ENCODE measurements at places on chromosomes 5 and 9.

DNA sequence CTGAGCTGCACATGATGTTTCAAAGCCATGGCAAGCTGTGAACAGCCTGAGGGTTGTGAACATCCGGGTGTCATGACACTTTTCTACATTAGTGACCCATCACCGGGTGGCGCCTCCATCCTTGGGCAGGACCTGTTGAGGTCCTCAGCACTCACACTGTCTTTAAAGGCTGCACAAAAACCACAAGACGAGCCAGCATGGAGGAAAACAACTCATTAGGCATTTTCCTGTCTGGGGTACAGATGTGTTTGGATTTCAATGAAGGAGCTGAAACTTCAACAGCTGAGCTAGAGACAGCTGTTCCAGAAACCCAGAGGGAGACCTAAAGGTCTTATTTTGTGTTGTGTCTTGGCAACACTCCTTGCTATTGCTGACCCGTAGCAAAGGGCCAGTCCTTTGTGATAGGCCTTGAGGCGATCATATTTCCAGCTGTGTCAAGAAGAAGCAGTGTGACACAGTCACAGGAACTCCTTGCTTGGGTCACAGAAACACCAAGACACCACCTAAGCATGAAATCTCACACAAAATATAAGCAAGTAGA is 151.8 kb upstream of the VLDLR start:
- no peak for DNase-seq

DNA sequence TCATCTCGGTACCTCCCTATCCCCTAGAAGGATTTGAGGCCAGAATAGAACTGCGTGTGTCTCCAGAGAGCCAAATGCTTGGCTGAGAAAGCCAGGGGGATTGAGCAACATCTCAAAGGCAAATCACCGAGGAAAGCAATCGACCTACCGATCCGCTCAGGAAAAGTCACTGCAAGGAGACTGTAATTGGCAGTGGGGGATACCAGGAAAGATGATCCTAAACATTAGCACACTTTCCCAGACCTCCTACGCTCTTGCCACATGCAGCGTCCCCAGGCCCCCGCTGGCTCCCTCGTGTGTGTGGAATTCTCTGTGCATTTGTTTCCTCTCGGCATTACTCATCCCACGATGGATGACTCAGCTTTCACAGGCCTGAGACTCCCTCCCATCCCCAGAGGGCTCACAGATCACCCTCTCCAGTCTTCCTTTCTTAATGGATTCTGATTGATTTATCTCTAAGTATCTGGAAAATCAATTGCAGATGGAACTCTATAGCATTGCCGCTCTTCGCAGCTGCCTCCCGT is 82.2 kb upstream of the ICE1 start:
- DNase-seq, result no peak

- DNase-seq, result no peak
These were observed 309.4 kb downstream of the KDM4C start for GRCh38 chr9:7067169-7067568.

- no peak for DNase-seq
These were observed 56.7 kb downstream of the HSPA4 start for GRCh38 chr5:133108481-133108921.

GRCh38 chr5:172533058-172533398 is 78.7 kb upstream of the SH3PXD2B start:
- DNase-seq, result no peak

DNA sequence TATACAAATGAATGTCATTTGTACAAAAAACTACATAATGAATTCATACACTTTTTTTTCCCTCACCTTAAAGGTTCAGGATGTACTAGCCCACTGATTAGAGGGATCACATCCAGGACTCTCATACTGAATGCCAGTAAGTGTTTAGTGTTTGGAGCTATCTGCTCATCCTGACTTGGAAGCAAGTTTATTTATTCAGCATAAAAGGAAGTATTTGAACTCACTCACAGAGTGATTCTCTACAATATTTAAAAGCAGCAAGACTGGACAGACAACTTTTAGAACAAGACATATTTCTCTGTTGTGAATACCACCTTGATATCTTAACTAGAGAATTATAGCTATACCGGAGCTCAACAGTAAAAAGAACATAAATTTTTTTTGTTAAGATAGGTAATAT is 14.8 kb upstream of the IQGAP2 start:
- no peak for DNase-seq

GRCh38 chr5:24854850-24855249 is 210.1 kb upstream of the CDH10 start:
- no peak for DNase-seq

- no peak for DNase-seq
These were observed 64.6 kb upstream of the FCN1 start for GRCh38 chr9:134982311-134982710.

GRCh38 chr9:89634995-89635742 is 30.4 kb downstream of the GADD45G start:
- peak; percentile 49 for DNase-seq

GRCh38 chr5:1526190-1526631 is 2.5 kb upstream of the LPCAT1 start:
- DNase-seq, result no peak

DNA sequence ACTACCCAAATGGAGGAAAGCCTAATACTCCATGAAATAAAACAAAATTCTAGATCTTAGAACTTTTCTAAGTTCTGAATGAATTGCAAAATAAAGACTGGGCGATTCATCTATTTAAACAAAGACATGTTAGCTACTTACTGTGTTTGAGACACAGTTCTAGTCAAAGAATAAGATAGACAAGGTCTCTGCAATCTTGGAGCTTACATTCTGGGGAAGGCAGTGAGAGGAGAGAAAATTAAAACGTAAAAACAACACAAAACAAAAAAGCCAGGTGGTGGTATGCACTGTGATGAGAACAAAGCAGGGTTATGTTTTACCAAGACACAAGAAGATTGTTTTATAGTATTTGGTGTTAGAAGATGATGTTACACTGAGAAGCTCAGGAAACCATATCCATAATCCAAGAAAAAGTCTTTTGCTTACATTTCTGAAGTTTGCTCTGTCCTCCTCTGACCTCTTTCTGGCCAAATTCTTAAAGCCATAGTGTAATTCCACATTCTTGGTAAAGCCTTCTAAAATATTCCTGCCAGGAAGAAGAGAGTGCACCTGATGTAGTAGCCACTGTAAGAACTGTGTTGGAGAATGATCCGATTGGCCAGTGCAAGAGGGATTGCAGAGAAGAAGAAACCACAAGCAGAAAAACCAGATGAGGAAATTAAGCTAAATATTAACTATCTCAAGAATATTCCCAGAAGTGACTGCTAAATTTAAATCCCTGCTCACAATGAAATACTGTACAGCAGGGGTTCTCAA is 218.4 kb downstream of the PCSK1 start:
- no peak for DNase-seq

- DNase-seq, result no peak
These were observed 4.8 kb upstream of the NRARP start for GRCh38 chr9:137306850-137307254.

DNA sequence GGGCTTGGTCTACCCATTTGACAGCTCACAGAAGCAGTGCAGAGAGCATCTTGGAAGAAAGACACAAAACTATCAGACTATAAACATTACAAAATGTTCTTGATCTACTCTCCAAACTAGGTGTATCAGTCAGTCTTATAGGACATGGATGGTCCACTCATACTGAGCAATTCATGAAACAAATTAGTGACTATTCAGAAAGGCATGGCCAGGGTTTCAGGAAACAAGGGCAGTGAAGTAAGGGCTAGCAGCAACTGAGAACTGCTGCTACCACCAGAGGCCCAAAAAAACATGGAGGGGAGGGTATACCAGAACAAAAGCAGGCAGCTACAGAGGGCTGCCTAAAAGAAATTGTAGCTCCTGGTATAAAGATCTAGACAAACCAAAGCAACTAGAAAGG is 287.0 kb downstream of the PIK3R1 start:
- DNase-seq, result no peak

GRCh38 chr5:7018198-7018597 is 305.0 kb downstream of the TENT4A start:
- DNase-seq, result no peak

- DNase-seq, result no peak
These were observed 439.1 kb downstream of the DMAC1 start for GRCh38 chr9:7360513-7360912.

GRCh38 chr5:116553366-116553765 is 21.3 kb downstream of the SEMA6A start:
- no peak for DNase-seq

GRCh38 chr5:178460598-178460997 is 129.6 kb downstream of the COL23A1 start:
- no peak for DNase-seq

DNA sequence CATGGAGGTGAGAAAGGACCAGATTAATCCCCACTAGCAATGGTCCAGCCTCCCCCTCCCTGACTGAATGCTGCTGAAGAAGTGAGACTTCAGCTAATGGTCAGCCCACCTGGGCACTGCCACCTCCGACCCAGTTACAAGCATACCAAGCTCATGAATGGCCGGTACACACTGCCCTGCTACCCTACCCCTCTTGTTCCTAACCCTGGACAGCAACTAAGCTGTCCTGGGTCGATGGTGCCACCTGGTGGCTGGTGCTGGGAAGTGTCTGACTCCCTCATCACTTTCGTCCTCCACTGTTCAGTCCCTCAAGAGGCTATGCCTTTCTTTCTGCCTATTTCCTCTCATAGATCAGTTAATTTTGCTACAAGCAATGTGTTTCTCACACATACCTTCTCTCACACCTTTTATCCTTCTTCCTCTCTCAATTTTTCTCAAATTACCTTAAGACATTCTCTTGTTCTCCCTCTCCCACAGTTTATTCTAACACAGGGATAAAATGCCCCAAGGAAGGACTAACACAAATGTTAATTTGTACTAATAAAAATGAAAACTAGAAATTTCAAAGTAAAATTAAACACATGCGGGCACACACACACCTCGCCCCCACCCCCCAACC is 42.4 kb downstream of the PAX5 start:
- no peak for DNase-seq

- no peak for DNase-seq
These were observed 83.7 kb downstream of the SERINC5 start for GRCh38 chr5:80172067-80172695.

DNA sequence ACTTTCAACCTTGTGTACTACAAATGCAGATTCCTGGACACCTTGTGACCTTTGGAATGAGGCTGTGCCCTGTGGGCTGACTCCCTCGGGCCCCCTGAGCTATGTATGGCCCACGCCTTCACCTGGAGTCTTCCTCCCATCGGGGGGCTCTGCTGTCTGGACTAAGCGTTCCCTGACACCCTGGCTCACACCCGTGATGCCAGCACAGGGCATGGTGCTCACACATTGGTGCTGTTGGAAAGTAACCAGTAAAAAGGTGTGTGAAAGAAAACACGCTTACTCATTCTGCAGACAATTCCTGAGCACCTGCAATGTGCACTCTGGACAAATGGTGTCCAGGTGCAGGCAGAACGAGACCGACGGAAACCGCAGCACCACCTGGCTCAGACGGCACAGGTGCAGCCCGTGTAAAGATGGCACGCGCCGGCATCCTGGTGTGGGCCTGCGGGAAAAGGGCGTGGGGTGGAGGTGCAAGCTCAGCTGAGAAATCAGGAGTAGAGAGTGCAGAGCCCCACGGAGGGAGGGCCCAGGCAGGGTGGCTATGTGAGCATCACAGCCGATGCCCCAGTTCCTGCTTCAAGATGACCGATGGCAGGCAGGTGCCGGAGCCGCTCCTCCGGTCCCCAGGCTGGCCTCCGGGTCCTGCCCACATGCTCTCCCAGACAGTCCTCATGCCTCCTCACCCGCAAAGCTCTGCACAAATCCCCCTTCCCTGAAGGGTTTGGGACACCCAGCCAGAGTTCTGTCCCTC is 11.0 kb downstream of the LPCAT1 start:
- no peak for DNase-seq

DNA sequence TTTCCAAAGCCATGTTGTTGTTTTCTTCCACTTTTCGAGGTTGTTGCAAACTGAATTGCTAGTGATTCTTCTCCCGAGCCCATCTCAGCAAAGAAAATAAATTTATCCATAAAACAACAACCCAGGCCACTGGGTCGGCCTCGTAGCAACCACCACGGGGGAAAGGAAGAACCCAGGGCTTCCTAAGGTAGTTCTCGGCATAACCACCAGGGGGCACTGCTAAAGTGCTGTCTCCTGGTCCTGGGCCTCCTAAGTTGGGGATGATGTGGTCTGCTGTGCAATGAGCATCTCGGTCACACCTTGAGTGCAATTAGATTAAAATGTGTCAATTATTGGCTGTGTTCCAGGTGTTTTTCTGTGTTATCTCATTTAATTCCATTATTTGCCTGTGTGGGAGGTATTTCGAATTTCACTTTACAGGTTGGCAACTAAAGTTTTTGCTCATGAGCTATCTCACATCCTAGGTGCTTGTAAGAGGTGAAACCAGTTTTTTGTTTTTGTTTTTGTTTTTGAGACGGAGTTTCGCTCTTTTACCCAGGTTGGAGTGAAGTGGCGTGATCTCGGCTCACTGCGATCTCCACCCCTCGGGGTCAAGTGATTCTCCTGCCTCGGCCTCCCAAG is 102.8 kb upstream of the DAP start:
- DNase-seq, result no peak

GRCh38 chr5:180395540-180396274 is 42.6 kb upstream of the GFPT2 start:
- no peak for DNase-seq

DNA sequence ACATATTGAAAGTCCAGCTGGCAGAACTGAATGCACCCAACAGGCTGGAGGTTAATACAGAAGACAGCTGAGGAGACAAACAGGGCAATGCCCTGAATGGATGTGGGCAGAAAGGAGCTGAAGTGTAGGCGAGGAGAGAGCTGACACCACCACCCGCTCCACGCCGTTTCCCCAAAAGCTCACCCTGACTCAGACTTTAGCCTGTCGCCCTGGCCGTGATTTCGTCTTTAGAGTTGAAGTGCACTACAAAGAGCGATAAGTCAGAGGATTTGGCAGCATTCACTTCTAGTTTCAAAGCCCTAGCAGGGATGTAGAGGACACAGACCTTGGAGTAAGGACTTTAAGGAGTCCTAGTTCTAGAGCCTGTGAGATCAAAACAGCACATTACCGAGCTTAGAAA is 2.2 kb upstream of the ERAP1 start:
- no peak for DNase-seq

- no peak for DNase-seq
These were observed 60.4 kb upstream of the SPRY4 start for GRCh38 chr5:142385194-142385593.

- DNase-seq, result no peak
These were observed 90.8 kb downstream of the VAV2 start for GRCh38 chr9:133901184-133901835.

GRCh38 chr9:92965759-92966517 is 18.6 kb downstream of the FGD3 start:
- DNase-seq, result no peak

DNA sequence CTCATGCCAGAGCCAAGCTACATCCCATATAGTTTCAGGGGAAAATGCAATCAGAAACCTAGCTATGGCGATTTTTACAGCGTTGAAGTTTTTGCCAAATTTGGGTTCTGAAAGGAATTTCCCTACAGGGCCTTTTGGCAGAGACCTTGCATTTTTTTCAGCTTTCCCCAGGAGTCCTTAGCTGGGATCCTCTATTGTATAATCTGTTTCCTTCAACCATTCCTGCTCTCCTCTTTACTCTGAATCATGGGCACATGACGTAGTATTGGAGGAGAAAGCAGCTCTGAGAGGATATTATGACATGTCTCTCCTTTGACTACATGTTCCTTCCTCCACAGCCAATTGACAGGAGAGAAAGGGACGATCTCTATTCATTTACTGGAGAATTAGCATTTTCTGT is 118.5 kb upstream of the ERCC6L2 start:
- no peak for DNase-seq
